ENCODE measurements at places on chromosomes 5 and 9. TPM values are rescaled to one million over a fixed set of nuclear protein-coding genes. Genes with fewer than 3 reads are reported as not detected.

C5orf63 gene
- 9.4 TPM for total RNA-seq

WDR38 gene
- not detected for total RNA-seq

SPRY4 gene
- total RNA-seq: 157 TPM

N4BP3 gene
- total RNA-seq: 12.7 TPM

BSPRY gene
- total RNA-seq: 17.9 TPM

IL9 gene
- total RNA-seq: not detected

BRIX1 gene
- 46.0 TPM for total RNA-seq

EQTN gene
- total RNA-seq: not detected

SVEP1 gene
- total RNA-seq: 0.29 TPM

SPOCK1 gene
- 33.7 TPM for total RNA-seq

C8G gene
- 1.6 TPM for total RNA-seq

CAVIN4 gene
- 10.1 TPM for total RNA-seq

OR1Q1 gene
- total RNA-seq: not detected

All from endodermal cell (in vitro differentiated cells).